ENCODE measurements at places on chromosomes 4 and X.

DNA sequence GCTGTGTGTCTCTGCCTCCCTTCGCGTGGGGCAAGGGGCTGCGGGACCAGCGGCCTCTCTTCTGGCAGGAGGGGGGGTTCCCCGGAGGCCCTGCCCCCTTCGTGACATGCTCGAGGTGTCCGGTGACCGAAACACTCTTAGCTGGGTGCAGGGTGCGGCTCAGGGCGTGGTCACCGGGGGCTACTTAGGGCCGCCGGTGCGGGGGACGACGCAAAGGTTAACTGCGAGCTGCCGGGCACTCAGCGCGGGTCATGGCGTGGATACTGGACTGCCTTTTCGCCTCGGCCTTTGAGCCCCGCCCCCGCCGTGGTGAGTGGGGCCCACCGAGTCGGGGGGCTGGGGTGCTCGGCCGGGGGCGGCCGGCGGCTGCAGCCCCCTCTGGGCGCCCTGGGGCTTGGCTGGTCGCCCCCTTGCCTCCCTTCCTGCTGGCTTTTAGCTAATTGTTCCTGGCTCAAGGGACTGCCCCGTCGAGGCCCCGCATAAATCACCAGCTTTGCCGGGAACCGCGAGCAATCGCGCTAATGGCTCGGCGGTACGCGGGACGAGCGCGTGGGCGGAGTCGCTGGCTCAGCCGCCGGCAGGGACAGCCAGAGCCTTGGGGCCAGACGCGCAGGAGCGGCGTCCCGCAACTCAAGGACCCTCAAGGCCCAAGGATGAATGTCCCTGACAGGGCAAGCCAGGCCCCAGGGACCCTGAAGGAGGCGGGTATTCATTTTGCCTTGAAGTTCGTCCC, at the start of gene ARHGAP36:
ARHGAP36 (plus strand) TSS at position 211 of the 733 bp plus-strand sequence. CDS start 23,320 bp downstream, outside the sequence.
- DNase-seq: no peak

- DNase-seq: no peak
Observed at GRCh38 chr4:78162821-78163220, 105.7 kb downstream of the FRAS1 start.

GRCh38 chr4:74202062-74202586, 44.2 kb downstream of the MTHFD2L start:
- no peak for DNase-seq

- no peak for DNase-seq
Observed at GRCh38 chr4:104728380-104729122, 233.9 kb upstream of the CXXC4 start.

DNA sequence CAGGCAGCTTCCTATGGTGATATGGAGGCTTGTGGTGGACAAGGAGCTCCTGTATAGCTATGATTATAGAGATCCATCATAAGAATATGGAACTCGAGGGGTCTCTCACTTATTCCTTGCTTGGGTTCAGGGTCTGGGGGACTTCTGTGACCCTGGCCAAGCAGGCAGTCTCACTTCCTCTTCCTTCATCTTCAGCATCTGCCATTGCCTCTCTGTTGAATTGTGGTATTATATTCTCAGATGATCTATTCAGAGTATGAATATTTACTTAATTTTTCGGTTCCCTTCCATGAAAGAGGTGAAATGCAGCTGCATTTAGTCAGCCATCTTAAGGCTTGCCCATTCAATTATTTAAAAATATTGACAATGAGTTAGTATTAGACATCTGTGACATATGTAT, 292.9 kb downstream of the SPIN4 start:
- DNase-seq: no peak

DNA sequence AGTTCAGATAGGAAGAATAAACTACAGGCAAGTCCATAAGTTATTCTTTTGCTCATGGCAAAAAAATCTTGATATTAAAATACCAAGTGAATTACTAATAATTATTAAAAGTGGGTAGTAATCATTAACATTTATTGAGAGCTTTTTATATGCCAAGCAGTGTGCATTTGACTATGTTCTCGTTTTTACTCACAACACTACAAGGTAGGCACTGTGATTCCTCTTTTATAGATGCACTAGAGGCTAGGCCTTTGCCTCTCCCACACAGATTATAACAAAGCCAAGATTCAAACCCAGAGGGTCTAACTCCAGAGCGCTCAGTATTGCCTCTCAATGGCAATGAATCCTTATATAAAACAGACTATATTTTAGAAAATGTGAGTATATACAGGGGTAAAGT, 254.2 kb downstream of the NAF1 start:
- DNase-seq: no peak

DNA sequence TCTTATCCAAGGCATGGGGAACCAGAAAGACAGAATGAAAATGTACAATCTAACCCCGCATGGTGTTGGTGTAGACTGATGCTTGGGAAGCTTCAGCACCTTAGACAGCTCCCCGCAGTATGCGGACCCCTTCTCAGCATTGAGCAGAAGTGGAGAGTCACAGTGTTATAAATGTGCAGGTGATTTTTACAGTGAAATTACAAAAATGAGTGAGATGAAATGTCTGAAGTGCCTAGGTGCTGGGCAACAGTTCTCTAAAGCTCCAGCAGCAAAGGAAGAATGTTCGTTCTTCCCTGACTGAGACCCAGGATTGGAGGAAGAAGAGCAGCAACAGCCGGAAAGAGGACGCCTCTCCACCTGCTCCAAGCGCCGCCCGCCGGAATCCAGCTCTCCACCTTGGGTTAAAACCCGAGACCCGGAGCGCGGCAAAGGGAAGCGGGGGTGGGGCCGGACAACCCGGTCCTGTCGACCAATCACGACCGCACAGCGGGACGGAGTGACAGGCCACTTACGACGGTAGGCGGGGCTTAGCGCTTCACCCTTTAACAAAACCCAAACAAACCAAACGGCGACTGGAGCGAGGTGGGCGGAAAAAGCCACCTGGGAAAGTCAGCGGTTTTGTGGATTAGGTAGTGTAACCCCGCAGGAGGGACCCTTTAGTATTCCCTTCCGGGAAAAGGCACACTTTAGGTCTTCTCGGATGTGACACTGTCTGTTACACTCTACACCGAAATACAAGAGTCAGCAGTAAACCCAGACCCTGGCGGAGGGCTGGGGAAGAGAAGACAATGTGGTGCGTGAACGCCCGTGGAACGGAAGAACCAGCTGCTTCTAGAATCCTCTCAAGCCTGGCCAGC, at the start of gene GLRA3:
GLRA3 (minus strand) TSS at position 403 of the 857 bp plus-strand sequence. CDS start 436 bp downstream, outside the sequence.
- peak; percentile 99 for DNase-seq

DNA sequence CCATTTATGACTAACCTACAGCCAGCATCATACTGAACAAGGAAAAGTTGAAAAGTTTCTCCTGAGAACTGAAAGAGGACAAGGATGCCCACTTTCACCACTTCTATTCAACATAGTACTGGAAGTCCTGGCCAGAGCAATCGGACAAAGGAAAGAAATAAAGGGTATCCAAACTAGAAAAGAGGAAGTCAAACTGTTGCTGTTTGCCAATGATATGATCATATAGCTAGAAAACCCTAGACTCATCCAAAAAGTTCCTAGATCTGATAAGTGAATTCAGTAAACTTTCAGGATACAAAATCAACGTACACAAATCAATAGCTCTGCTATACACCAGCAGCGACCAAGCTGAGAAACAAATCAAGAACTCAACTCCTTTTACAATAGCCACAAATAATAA, 64.5 kb downstream of the CENPC start:
- DNase-seq: no peak

DNA sequence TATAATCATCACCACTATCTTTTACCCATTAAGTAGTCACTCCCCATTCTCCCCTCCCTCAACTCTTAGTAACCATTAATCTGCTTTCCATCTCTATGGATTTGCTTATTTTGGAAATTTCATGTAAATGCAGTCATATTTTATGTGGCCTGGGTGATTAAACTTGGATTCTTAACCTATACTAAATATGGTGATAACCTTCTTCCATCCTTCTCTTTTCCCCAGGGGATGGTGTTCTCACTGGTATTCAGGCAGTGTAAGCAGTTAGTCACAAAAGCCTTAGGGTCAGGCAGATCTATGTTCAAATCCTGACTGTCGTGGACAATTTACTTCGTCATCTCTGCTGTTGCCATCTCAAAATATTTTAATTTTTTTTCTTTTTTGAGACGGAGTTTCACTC, 29.6 kb downstream of the RAB40AL start:
- DNase-seq: no peak

DNA sequence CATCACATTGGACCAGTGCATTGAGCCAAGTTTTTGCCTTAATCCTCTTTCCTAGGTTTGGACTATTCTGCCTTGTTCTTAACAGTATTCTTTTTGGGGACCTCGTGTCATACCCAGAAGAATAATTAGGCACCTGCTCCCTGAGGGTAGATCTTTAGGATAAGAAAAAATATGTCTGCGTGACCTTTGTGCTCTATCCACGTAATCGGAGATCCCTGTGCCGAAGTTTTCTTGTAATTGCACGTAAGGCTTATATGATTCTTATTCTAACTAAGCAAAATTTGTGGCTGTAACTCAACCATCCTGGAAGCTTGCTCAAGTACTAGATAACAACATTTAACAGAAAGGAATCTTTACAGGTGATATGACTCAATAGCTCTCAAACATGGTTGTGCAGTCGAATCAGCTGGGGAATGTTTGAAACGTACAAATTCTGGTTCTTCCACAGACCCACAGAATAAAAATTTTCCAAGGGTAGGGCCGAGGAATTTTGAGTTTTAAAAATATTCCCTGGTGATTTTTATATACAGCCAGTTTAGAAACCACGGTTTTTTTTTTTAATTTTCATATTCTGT, 344.3 kb downstream of the GBA3 start:
- no peak for DNase-seq

- DNase-seq: peak; percentile 38
Observed at GRCh38 chr4:33302321-33302720, 2582.2 kb downstream of the PCDH7 start.

- no peak for DNase-seq
Observed at GRCh38 chr4:151039733-151040132, 24.6 kb upstream of the LRBA start.

DNA sequence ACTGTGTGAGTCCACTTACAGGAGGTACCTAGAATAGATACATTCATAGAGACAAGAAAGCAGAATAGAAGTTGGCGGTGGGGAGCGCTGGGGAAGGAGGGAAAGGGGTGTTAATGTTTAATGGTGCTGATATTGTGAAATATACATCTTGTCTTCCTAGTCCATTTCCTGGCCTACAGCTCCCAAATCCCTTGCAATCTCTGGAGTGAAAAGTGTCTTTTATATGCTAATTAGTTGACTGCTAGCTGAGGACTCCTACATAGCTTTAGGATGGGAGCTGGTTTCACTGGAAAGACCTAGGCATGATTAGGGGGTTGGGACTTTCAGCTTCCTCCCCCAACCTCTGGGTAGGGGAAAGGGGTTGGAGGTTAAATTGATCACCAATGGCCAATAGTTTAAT, 36.0 kb downstream of the FUNDC1 start:
- peak; percentile 46 for DNase-seq

- DNase-seq: no peak
Observed at GRCh38 chr4:111808174-111808573, 337.1 kb upstream of the FAM241A start.

DNA sequence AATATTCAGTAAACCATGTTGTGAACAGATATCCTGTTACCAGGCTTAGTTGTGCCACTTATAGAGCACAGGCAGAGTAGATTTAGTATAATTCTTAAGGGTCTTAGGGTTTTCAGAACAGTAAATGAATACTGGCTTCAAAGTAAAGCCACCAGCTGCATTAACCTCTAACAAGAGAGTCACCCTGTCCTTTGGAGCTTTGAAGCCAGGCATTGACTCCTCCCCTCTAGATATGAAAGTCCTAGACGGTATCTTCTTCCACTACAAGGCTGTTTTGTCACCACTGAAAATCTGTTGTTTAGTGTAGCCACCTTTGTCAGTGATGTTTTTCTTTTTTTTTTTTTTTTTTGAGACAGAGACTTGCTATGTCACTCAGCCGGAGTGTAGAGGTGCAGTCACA, 77.7 kb downstream of the ALPK1 start:
- no peak for DNase-seq

- no peak for DNase-seq
Observed at GRCh38 chrX:37676811-37677210, 8.8 kb upstream of the XK start.

GRCh38 chr4:176718881-176719280, 73.8 kb downstream of the VEGFC start:
- no peak for DNase-seq

- DNase-seq: no peak
Observed at GRCh38 chr4:37685823-37686372, 278 bp downstream of the RELL1 start.

GRCh38 chr4:1744552-1744951, 23.2 kb downstream of the TACC3 start:
- DNase-seq: no peak

DNA sequence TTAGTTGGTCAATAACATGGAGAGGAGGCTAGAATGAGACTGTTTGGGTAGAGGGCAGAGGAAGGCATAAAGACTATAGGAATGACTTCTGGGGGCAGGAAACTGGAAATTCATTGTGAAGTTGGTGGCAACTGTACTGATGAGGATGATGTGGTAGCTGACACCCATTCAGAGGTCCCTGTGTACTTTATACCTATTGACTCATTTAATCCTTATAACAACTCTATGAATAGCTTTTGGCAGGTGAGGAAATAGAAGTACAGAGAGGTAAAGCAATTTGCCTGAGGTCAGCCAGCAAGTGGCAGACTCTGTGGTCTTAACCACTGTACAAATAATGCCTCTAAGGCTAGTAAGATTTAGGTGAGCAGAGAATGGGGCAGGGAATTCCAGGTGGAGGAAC, 100.1 kb downstream of the GATB start:
- DNase-seq: no peak

GRCh38 chr4:80266253-80266901, at the start of gene FGF5:
FGF5 (plus strand) TSS chr4:80266664; CDS start chr4:80266825, 161 bp downstream.
- DNase-seq: peak; percentile 25

- no peak for DNase-seq
Observed at GRCh38 chr4:26962720-26963119, 102.1 kb downstream of the STIM2 start.

GRCh38 chr4:175459571-175459970, 352.5 kb downstream of the GPM6A start:
- no peak for DNase-seq

GRCh38 chr4:108449129-108449528, 171.2 kb upstream of the RPL34 start:
- DNase-seq: no peak

DNA sequence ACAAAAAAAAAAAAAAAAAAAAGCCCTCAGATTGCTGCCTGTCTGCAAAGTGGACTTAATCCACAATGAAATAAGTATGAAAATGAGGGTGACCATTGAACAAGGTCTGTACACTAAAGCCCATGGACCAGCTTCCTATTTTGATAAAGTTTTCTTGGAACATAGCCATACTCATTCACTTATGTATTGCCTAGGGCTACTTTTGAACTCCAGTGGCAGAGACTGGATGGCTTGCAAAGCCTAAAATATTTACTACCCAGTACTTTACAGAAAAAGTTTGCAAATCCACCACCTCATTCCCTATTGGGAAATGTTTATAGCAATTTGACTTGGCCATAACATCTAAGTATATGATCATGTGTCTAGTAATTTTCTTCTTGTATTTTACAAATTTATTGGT, 481.7 kb downstream of the NAF1 start:
- DNase-seq: no peak

DNA sequence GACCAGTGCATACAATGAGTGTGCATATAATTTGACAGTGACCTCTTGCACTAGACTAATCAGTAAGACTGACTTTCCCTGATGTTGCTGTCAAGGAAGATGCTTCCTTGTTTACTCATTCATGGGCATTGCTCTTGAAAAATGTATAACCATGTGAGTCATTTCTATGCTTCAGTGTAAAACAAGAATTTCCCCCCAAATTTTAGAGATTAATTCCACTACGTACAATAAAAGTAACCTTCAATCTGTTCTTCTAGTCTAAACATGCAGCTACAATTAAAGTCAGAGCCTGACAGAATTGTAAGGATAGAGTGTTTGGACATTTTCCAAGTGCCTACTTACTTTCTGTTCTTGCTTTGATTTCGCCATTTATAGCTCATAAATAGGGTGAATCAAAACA, 935.7 kb downstream of the RAPGEF2 start:
- no peak for DNase-seq

Data from mesendoderm (in vitro differentiated cells).